Activated naive CD4-positive, alpha-beta T cell treated with anti-CD3 and anti-CD28 coated beads, Interleukin-2, amount 10 ng/mL, durations not matched to agents 7 days and 5 days (primary cell): ENCODE measurements at places on chromosomes 16 and 17.

DNA sequence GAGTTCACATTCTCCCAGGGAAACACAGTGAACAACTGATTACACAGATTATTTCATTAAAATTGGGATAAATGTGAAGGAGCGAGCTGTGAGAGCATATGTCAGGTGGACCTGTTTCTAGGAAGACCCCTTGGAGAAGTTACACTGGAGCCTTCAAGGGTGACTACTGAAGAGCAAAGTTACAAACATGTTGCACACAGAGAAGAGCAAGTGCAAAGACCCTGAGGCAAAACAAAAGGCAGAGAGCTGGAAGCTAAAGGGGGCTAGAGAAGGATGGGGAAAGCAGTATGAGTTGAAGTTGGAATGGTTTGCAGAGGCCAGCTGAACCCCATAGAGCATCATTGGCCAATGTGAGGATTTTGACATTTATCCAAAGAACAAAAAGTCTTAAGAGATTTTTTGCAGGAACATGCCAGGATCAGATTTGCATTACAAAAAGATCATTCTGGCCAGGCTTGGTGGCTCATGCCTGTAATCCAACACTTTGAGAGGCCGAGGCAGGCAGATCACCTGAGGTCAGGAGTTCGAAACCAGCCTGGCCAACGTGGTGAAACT is 14.1 kb downstream of the PDZD9 start:
- no peak overlapping the region for H3K27ac ChIP-seq
- DNase-seq: no peak
- H3K27me3 ChIP-seq: no peaks in the 10 kb centered on the region
- peaks cover 23% of the 10 kb centered on the region for H3K36me3 ChIP-seq
- peaks cover 5% of the 10 kb centered on the region for H3K4me1 ChIP-seq

DNA sequence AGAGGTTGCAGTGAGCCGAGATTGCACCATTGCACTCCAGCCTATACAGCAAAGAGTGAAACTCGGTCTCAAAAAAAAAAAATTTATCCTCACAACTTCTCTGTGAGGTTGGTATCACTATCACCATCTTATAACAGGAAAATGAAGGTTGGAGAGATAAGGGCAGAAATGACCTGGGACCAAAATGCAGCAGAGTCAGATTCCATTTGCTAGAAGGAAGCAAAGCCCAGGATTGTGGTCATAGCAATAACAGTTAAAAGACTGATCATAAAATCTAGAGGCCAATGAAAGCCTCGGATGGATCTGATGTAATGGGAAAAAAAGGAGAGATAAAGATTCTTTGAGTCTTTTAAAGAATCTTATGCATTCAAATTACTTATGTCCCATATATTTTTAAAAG is 69.6 kb upstream of the TEKT1 start:
- H3K36me3 ChIP-seq: no peaks in the 10 kb centered on the region
- H3K4me3 ChIP-seq: no peak overlapping the region
- DNase-seq: no peak
- no peak overlapping the region for H3K27ac ChIP-seq
- no peaks in the 10 kb centered on the region for H3K4me1 ChIP-seq

- no peak overlapping the region for H3K4me3 ChIP-seq
- no peak overlapping the region for H3K27ac ChIP-seq
- H3K27me3 ChIP-seq: no peaks in the 10 kb centered on the region
- DNase-seq: no peak
Measured at GRCh38 chr16:65153365-65154105, 31.7 kb upstream of the CDH11 start.

DNA sequence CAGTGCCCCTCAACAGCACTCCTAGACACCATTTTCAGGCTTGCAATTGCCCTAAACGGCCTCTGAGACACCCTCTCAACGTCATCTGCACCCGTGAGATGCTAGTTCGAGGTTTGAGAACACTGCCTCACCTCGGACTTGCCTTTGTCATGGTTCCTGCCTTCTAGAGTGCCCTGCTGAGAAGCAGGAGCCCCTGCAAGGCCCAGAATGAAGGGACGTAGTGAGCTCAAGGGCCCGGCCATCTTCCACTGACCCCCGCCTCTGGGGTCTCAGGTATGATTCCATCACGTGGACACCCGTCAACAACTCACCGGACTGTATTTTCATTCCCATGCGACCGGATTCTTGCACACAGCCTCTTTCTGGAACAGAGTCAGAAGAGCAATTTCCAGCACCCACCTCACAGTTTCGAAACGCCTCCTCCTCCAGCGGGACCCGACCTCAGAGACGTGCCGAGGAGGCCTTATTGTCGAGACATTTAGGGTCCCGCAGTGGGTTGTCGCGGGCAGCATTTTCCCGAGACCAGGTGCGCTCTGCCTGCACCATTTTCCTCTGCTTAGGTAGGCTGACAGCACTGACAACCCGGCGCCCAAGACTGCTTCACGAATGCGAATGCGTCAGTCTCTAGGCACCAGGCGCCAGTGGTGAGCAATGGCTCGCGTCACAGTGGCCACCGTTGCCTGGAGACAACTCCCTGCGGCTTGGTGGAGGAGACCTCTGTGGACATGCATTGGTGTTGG is 999.9 kb downstream of the KCNJ18 start:
- no peak for DNase-seq
- no peaks in the 10 kb centered on the region for H3K27me3 ChIP-seq
- H3K4me1 ChIP-seq: no peaks in the 10 kb centered on the region
- H3K36me3 ChIP-seq: no peaks in the 10 kb centered on the region
- H3K4me3 ChIP-seq: no peak overlapping the region

- DNase-seq: no peak
- no peak overlapping the region for H3K4me3 ChIP-seq
- H3K27ac ChIP-seq: no peak overlapping the region
- H3K27me3 ChIP-seq: peaks cover 36% of the 10 kb centered on the region
- no peaks in the 10 kb centered on the region for H3K4me1 ChIP-seq
Measured at GRCh38 chr17:19397556-19398041, 10.6 kb upstream of the MFAP4 start.

DNA sequence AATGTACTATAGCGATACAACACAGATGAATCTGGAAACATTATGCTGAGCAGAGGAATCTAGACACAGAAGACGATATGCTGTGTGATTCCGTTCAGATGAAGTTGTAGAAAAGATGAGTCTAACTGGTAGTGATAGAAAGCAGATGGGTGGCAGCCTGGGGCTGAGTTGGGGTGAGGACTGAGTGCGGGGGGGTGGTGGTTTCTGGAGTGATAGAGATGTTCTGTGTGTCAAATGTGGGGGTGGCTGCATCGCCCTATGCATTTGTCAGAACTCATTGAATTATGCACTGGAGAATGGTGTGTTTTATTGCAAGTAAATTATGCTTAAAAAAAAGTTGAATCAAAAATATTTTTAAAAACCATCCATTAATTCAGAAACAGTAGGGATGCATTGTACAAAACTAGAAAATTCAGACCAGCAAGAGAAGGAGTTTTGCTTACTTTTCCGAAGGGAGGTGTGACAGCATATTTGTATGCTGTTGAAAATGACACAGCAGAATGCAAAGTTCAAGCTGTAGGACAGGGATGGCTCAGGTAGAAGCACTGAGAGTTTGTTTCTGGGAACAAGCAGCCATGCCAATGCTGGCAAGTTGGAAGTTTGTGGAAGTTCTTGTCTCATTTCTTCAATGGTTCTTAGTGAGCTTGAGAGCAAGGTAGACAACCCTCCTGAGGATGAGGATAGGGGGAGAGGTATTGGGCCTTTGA is 13.0 kb upstream of the DRG2 start:
- no peaks in the 10 kb centered on the region for H3K36me3 ChIP-seq
- peaks cover 3% of the 10 kb centered on the region for H3K4me1 ChIP-seq
- H3K4me3 ChIP-seq: no peak overlapping the region
- H3K27me3 ChIP-seq: peaks cover 71% of the 10 kb centered on the region
- no peak for DNase-seq

DNA sequence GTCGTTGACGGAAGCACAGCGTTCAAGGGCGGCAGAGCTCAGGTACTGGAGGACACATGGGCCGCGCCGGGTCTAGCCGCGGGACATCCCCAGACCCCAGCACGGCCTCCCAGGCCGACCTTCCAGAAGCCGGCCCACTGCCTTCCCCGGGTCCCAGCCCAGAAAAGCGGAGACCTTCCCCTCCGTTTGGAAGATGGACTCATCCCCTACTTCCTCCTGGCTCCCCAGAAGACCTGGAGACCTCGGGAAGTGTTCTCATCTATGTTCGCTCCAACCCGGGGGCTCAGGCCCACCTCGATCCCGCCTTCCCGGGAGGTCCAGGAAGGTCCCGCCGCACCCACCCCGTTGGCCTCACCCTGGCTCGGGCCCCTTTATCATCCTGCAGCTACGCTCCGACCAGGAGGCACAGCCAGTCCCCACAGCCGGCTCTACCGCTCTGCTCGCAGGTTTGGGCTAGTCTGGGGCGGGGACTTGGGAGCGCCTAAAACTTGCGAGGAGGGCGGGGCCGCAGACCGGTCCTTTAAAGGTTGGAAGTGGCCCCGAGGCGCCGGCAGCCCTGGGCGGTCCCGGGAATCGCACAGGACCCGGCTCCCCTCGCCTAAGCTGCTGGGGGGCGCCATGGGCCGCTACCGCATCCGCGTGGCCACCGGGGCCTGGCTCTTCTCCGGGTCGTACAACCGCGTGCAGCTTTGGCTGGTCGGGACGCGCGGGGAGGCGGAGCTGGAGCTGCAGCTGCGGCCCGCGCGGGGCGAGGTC is at the start of gene ALOX12:
ALOX12 (plus strand) TSS at position 550 of the 756 bp plus-strand sequence; CDS start at position 619, 69 bp downstream.
- no peak within 1 kb of the TSS for H3K4me3 ChIP-seq
- H3K27ac ChIP-seq: no peak within 1 kb of the TSS
- no peaks in the 10 kb centered on the region for H3K4me1 ChIP-seq
- no peak for DNase-seq
- peaks cover 26% of the 10 kb centered on the region for H3K36me3 ChIP-seq
- H3K27me3 ChIP-seq: no peaks in the 10 kb centered on the region
